ENCODE measurements at places on chromosomes 11 and 22.
A peak's percentile ranks its signal among the peaks of the same experiment; 100 is the strongest.

DNA sequence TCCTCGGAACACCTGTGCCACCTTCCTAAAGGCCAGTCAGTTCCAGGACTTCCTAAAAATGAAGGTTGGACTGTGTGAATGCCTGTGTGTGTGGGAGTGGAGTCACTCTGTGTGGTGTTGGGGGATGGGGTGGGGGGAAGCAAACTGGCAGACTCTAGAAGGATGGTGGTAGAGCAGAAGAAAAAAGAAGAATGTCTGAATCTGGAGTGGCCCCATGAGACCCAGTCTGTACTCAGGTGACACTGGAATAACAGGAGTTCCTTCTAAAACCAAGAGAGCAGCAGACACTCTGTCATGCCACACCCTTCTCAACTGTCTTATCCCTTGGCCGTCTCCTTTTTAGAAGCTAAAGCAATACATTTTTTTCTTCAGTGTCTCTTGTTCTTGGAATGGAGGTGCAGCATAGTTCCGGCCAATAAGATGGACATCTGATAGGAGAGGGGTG is 82.9 kb downstream of the MAML2 start:
- DNase-seq, result no peak

DNA sequence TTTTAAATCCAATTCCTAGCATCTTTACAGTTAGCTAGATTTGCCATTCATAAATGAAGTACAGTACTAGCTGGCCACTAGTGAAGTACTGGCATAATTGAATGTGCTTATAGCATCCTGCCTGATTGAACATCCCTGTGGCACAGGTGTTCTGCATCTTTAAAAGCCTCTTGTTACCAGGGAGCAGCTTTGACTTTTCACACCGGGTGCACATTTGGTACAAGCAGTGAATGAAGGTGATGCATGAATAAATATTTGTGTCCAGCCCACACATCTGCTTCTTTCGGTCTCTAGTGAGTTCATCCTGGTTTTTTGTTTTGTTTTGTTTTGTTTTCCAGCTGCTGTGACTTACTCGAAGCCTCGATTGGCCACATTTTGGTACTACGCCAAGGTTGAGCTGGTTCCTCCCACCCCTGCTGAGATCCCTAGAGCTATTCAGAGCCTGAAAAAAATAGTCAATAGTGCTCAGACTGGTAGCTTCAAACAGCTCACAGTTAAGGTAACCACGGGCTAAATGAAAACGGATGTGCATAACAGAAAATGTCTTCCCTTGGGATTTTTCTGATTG is 5.3 kb downstream of the ATP5MG start:
- no peak for DNase-seq

- DNase-seq, result no peak
These were observed 156.9 kb upstream of the SNX19 start for GRCh38 chr11:131073167-131073566.

GRCh38 chr11:60193687-60194433 is 11.0 kb upstream of the MS4A6A start:
- peak; percentile 8 for DNase-seq

- DNase-seq, result no peak
These were observed 56.6 kb upstream of the DRD2 start for GRCh38 chr11:113531575-113532451.

GRCh38 chr22:30826670-30827355 is 132.1 kb downstream of the OSBP2 start:
- DNase-seq, result no peak

- peak; percentile 97 for DNase-seq
These were observed 79.3 kb upstream of the RAB1B start for GRCh38 chr11:66189031-66189745.

DNA sequence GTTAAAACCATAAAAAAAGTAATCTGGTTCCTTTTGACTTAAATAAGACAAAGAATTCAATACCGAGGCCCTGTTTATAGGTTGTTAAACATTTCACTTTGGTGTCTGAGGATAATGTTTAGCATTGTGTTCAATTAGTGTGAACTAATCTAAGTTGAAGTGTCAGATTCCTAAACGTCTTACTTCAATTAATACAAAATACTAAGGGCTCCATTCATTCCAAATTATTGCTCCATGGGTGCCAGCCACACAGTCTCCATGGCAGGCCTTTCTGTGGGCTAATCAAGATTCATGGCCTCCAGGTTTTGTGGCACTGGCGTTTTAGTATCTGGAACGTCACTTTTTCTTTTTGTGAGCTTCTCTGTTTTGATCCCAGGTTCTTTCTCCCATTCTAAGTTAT is 89.4 kb downstream of the TMEM135 start:
- DNase-seq, result no peak

DNA sequence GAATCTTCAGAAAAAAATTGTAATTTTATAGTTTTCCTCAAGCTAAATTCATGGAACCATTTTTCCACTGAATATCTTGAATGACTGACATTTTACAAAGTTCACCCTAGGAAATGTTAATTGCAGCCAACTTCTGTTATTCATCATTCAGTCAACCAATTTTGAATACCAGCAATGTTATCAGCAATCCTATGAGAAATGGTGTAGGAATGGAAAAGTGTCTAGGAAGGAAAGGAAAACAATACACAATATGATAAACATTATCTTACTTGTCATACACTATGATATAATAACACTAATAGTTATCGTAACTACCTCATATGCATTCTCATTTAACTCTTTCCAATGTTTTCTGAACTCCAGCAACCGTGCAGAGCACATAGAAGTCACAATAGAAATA is 790.5 kb upstream of the LRRC4C start:
- no peak for DNase-seq

DNA sequence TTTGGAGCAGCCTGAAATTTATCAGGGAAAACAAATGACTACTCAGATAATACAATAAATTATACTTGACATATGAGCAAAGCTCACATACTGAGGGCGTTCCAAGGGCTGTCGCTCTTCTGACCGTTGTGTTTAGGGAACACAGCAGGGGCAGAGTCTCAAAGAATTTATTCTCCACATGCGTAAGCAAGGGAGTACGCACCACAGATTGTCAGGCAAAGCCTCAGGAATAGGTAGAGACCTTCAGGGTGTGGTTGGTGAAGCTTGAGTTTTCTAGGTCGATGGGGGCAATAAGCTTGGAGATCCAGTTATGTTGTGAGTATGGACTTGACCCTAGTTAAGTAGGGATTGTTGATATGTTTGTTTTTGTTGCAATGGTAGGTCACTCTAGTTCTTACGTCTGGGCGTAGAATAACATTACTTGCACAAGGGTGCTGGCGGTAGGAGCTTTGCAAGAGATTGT is 830 bp downstream of the ACAT1 start:
- no peak for DNase-seq

DNA sequence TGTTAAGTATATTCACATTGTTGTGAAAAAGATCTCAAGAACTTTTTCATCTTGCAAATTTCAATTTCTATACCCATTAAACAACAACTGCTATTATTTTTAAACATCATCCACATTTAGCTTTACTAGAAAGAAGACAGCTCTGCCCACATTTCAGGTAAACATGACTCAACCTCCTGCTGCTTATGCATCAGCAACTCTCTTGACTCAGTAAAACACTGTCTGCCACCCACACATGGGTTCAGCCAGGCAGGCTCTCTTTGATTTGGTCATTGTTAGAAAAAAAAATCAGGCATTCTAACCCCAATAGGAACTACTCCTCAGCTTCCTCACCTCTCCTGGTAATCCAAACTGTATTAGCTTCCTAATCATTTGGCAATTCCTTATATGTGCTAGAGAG is 5.1 kb upstream of the ENDOD1 start:
- no peak for DNase-seq

- DNase-seq, result no peak
These were observed 70.0 kb upstream of the NTM start for GRCh38 chr11:131300439-131300717.

Measured in LNCaP clone FGC (cell line).